Activated CD4-positive, alpha-beta memory T cell treated with anti-CD3 and anti-CD28 coated beads for 36 hours (primary cell): ENCODE measurements at places on chromosomes 12 and 14. TPM values are rescaled to one million over a fixed set of nuclear protein-coding genes. Genes with fewer than 3 reads are reported as not detected.

RBM23 gene
- total RNA-seq, result 55.0 TPM

- DNase-seq, result no peak
Measured at GRCh38 chr12:79897617-79898016, 37.3 kb downstream of the PPP1R12A start.

CCDC175 gene
- total RNA-seq, result not detected

DNA sequence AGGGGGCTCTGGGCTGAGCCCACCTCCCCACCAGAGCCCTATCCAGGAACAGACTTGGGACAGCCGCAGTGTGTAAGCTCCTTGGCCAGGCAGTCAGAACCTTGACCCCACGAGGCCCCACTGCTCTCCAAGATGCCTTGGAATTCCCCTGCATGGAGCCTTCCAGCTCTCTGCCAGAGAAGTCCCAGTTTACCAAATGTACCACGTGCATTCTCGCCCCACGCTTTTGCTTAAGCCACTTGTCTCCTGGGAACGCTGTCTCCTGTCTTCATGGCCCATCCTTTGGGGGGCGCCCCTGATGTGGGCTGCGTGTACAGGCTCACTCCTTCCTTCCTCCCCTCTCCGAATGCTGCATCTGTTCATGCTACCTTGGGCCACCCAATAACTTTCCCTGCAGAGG, 7.9 kb downstream of the FAIM2 start:
- DNase-seq, result no peak

DNA sequence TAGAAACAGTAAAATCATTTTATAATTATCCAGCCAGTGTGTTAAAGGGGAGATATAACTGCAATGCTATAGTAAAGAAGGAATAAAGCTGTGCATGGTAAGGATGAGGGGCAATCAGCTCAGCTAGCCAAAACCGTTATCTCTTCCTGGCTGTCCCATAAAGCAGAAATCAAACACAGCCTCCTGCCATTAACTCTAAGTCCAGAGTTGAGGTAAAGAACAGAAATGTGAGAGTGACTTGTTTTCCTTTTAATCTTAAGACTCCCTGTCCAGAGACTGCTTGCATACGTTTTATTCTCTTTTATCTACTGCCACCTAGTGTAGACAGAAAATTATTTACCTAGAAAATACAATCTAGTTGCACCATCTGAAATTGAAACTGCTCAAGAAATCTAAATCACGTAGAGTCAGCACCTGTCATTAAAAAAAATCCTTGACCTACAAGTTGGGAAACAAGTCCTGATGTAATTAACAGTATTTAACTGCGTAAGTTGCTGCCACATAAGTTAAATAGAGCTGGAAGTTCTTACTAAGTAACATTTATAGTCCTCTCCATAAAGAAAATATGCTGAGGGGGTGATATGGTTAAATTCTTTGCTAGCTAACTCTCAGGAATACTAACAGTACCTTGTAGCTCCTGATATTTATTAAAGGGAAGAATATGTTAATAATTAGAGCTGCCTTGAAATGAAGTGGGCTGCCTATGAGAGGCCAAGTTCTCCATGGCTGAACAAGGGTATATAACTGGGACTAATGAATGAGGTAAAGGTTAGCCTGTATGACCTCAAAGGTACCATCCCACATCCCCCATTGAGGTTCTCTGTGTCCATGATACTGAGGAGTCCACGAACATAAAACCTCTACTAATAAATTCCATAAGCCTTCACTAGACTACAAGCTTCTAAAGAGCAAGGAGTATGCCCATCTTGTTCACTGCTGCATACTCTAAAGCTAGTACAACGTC, 62.7 kb downstream of the GALNT4 start:
- DNase-seq, result no peak

GRCh38 chr12:53424626-53425514, 1.2 kb downstream of the AMHR2 start:
- no peak for DNase-seq

CLEC6A gene
- total RNA-seq, result not detected

- DNase-seq, result no peak
Measured at GRCh38 chr12:102757154-102757881, 159.7 kb downstream of the PAH start.
